Activated naive CD4-positive, alpha-beta T cell (primary cell): ENCODE measurements at places on chromosomes 4 and X.

- DNase-seq: no peak
These were observed 244.3 kb downstream of the GPAT3 start for GRCh38 chr4:83780053-83780733.

DNA sequence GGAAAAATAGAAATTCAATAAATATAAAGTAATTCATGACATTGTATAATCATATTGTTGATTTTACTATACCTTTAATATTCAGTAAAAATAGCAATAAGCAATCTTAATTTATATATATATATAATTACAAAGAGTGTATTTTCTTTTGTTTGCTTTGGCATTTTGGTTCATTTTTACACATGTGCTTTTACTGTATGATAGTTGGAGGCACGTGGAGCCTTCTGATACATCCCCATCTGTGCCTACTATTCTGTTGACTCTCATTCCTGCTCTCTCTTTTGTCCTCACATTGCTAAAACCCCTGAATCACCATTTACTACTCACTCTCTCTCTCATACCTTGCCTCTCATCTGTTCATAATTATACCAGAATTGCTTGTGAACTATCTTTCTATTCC is 106.4 kb upstream of the NDST4 start:
- DNase-seq: no peak

DNA sequence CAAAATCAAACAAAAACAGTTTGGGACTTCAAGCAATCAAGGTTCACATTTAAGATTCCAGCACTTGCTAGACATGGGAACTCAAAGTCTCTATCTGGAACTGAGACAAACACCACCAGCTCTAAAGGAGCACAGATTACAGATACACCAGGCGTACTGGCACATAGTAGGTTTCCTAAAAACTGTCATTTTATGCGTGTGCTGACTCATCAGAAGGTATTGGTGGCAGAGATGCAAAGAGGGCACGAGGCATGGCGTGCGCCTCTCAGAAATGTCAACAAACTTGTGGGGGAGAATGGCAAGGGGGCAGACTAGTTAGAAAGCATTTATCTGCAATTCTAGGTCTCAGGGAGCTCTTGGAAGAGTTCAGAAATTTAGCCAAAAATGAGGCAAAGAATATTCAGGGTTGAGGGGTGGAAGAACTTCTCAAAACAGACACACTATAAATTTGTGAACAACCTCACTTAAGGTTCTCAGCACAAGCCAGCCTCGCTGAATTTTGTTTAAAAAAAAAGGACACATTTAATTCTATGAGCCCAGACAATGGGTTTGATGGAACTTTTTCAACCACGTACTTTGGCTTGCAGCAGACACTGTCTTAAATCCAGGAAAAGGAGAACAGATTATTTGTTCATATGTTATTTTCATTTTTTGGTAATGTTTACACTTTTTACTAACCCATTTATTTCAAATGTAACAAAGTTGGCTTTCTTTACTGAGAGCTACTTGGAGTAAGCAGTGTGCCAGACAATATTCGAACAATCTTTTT is 100.0 kb downstream of the SHISA3 start:
- DNase-seq: no peak

DNA sequence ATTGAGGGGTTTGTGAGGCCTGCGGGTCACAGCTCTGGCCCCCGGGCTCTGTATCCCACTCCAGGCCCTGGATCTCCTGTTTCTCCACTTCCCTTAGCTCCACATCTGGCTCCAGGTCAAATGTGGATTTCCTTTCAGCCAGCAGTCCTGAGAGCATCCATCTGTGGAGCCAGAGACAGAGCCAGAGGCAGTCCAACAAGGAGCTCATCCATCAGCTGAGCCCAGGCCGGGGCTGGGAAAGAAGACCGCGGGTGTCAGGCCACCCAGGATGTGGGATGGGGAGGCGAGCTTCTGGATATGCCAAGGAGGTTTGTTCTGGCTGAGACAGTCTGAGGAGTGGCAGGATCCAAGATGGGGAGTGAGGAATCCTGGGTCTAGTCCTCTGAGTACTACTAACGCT is 91.7 kb downstream of the EFNB1 start:
- DNase-seq: no peak
